ENCODE measurements at places on chromosomes 11 and 22.

GRCh38 chr11:13929395-13929891 lies 33.1 kb upstream of the SPON1 start:
- DNase-seq = no peak

- DNase-seq = no peak
Observed at GRCh38 chr11:122742301-122743018, 86.9 kb downstream of the UBASH3B start.

- DNase-seq = no peak
Observed at GRCh38 chr22:45977551-45978274, 751 bp upstream of the WNT7B start.

- no peak for DNase-seq
Observed at GRCh38 chr11:83449338-83449913, 163.3 kb upstream of the CCDC90B start.

DNA sequence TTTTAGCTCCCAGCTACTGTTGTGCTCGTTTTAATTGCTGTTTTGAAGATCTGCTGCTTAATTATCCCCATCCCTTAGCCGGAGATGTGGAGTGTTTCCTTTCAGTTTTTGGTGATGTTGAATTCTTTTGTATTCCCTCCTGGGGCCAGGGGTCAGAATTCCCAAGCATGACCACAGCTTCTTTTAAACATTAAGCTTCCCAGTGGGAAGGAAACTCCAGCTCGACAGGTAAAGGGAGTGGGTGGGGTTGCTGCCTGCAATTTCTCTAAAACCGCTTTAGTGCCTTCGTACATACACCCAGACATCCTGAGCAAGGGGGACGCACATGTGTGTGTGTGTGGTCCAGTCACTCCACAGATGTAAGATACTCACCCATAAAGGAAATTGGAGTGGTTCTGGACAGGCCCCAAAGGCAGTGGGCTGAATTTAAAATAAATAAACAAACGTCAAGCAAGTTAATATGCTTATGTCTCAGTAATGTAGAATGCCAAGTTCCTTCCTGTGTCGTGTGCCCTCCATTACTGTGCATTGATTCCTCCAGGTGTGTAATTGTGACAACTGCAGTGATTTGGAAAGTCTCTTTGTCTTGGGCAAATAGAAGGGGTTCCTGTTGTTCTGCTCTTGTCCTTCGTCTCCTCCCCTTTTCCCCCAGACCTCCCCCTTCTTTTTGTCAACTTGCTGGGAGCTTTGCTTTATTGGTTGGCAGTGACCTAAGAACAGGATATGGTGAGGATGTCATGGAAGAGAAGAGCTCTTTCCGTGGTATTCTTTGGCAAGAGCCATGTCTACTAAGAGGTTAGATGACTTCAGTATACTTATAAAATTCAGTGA lies 19.2 kb upstream of the ADSL start:
- no peak for DNase-seq

- DNase-seq = no peak
Observed at GRCh38 chr11:1780700-1781592, 17.2 kb upstream of the CTSD start.

- no peak for DNase-seq
Observed at GRCh38 chr22:49767355-49768062, 60.2 kb downstream of the BRD1 start.
